ENCODE measurements at places on chromosomes 7 and 10.

GRCh38 chr10:120941501-120941900 is 90.3 kb downstream of the WDR11 start:
- no peak for DNase-seq

GRCh38 chr7:22390516-22390915 is 33.6 kb upstream of the RAPGEF5 start:
- no peak for DNase-seq

- no peak for DNase-seq
Observed at GRCh38 chr7:3973264-3973663, 672.2 kb downstream of the SDK1 start.

DNA sequence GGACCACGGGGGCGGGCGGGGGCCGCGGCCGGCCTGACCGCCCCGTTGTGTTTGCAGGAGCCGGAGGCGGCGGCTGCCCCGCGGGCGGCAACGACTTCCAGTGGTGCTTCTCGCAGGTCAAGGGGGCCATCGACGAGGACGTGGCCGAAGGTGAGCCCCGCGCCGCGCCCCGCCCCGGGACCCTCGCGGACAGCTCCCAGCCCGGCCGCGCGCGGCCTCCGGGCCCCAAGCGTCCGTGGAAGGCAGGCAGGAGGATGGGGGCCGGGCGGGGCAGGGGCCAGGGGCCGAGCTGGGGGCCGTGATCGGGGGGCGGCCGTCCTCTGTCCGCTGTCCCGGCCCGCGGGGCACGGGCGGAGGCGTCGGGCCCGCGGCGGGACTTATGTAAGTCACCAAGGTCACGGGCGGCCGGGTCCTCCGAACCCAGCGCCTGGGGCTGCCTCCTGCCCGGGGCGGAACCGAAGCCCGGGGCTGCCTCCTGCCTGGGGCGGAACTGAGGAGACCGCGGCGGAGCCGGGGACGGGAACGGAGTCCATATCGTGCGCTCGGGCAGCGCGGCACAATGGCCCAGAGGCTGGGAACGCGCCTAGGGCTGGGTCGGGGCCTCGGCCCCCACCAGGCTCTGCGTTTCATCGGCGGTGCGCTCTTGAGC is 497 bp downstream of the PPP2R2D start:
- DNase-seq: no peak

GRCh38 chr7:148567524-148567923 is 23.0 kb upstream of the C7orf33 start:
- DNase-seq: no peak

- DNase-seq: no peak
Observed at GRCh38 chr10:132704008-132704814, 81.7 kb downstream of the NKX6-2 start.

- DNase-seq: no peak
Observed at GRCh38 chr10:115379064-115379463, 285.9 kb downstream of the ATRNL1 start.

DNA sequence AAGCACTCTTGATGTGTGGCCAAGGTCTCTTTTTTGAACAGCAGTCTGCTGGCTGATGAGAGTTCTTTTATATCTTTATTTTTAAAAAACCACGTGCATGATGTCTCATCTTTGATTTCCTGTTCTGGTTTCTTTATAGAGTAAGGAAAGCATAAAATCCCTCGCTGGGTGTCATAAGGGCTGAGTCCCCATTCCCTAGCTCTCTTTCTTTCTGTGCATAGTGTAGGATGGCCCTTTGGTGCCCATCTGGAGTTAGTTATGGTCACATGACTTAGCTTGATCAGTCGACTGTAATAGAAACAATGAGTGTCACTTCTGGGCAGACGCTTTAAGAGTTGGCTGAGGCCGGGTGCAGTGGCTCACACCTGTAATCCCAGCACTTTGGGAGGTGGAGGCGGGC is 38.5 kb downstream of the GHRHR start:
- DNase-seq: no peak

DNA sequence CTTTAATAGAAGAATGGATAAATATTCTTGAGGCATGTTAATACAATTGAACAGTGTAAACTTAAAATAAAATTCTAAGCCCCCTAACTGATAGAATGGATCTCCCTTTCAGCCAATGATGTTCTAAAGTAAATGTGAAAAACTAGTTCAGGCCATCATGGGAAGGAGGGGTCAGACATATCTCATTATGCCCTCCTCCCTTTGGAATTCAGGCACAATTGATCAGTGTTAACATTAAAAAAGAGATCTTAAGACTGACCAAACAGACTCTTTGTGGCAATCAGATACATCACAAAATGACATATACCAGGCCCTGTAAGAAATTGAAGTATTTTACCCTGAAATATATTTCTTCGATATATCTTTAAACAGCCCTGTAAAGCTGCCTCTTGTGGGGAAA is 683.0 kb upstream of the LRRTM3 start:
- no peak for DNase-seq

- no peak for DNase-seq
Observed at GRCh38 chr10:71374481-71375233, 22.1 kb upstream of the CDH23 start.

- no peak for DNase-seq
Observed at GRCh38 chr10:114347791-114348190, 56.5 kb downstream of the AFAP1L2 start.

- DNase-seq: no peak
Observed at GRCh38 chr10:46305079-46305818, 18.5 kb downstream of the ANTXRL start.

DNA sequence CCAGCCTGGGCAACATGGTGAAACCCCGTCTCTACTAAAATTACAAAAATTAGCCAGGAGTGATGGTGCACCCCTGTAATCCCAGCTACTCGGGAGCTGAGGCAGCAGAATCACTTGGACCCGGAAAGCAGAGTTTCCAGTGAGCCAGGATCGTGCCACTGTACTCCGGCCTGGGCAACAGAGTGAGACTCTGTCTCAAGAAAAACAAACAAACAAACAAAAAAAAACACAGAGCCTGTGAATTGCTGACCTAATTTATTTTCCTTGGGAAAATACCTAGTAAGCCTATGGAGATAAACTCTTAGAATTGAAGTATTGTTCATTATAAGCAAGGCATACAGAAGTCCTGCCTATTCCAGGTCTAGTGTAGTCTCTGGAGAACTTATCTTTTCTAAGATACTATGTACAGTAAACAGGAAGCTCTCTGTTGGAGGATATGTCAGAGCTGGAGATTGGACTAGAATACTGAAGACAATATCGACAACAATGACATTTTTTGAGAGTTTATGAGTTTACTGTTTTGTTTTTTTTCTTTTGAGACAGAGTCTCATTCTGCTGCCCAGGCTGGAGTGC is 14.9 kb downstream of the GTF2I start:
- no peak for DNase-seq

GRCh38 chr7:106357675-106358074 is 72.9 kb upstream of the NAMPT start:
- no peak for DNase-seq

DNA sequence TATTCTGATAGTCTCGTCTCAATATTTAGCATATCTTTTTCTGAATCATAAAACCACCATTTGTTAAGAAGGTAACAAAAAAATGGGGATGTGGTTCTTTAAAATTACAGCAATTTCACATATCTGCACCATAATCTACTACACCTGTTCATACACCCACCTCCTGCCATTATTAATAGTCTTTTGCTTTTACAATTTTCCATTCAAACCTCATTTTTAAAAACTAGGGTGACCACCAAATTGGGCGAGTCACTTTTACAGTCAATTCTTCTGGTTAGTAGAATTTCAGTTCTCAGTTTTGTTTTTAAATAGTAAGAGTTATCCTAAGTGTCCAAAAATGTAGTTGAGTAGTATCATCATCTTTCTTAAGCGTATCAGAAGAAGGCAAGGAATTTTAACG is 48.4 kb upstream of the GSAP start:
- DNase-seq: no peak

DNA sequence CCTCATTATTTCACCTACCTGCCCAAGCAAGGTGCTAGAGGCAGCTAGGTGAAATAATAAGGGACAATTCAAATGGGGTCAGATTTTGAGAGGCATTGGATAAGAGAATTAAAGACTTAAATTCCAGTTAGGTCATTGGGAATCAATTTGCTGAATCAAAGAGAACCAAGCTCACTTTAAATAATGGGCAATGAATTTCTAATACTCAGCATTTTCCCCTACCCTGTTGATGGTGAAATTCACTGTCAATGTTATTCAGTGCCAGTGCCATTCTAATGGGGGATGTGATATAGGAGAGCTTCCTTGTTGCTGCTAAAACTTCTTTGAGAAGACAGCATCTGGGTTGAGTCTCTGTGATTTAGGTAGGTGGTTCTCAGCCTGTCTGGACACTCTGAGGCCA is 509.3 kb downstream of the PHTF2 start:
- no peak for DNase-seq

GRCh38 chr7:16975712-16976111 is 93.9 kb upstream of the AGR3 start:
- DNase-seq: no peak

DNA sequence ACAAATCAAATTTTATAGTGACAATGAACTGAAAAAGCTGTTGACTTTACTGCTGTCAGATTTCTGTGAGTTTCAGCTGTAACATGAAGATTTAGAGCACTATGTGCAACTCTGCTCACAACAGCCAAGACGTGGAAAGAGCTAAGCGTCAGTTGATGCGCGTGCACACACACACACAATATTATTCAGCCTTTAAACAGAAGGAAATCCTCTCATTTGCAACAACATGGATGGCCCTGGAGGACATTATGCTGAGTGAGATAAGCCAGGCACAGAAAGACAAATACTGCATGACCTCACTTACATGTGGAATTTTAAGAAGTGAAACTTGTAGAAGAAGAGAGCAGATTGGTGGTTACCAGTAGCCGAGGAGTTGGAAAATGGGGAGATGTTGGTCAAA is 82.8 kb upstream of the FRMD4A start:
- DNase-seq: no peak

DNA sequence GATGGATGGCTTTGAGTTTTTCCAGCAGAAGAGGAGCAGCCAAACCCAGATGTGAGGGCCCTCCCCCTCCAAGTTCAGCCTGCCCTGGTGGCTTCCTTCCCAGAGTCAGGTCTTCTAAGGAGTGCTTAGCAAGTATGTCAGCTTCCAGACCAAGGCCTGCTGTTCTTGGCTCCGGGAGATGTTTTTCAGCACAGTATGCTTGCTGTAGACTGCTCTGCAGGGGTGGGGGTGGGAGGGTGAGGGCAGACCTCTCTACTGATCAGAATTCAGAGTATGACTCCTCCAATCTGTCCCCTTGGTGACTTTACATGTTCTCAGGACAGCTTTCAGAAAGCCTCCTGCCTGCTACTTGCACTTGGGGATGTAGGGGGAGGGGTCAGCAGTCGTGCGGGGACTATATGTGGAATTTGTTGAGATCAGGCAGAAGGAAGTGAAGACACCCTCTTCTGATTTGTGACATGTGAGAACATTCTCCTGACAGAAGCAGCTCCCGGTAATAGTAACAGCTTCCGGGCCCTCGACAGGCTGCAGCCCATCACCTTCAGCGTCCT is 516.4 kb upstream of the ZMIZ1 start:
- no peak for DNase-seq

- DNase-seq: no peak
Observed at GRCh38 chr7:50556247-50556991, 8.8 kb downstream of the DDC start.

DNA sequence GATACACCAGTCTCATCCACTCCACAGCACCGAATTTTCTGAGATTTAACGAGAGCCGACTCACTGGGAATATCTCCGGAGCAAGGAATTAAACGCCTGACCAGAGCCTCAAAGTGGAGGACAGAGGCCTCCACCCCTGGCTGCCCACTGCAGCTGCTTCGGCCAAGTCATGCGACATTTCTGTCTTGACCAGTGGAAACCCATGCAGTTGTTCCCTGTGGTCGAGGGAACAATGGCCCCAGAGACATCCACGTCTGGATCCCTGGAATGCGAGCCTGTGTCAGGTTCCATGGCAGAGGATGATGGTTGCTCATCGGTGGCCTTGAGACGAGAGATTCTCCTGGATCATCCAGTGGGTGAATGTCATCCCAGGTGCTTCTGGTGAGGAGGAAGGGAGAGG is 65.7 kb upstream of the INSIG1 start:
- no peak for DNase-seq

DNA sequence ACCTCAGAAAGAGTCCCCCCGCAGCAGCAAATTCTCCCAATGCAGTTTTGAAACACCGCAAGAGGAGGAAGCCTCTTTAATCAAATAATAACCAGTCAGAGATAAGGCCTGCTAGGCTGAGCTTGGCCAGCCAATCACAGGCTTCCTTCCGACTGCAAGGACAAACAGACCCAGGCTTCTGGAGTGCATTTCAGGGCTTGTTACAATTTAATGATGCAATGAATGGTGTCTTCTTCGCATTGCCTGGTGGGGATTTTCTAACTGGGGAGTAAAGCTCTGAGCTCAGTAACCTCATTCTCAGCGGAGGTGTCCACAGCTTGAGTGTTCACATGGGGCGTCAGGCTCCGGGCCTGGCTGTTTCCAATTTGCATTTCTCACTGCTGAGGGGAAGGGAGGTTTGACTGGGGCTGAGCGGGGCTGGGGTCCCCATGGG is 31.8 kb upstream of the GPAM start:
- no peak for DNase-seq

DNA sequence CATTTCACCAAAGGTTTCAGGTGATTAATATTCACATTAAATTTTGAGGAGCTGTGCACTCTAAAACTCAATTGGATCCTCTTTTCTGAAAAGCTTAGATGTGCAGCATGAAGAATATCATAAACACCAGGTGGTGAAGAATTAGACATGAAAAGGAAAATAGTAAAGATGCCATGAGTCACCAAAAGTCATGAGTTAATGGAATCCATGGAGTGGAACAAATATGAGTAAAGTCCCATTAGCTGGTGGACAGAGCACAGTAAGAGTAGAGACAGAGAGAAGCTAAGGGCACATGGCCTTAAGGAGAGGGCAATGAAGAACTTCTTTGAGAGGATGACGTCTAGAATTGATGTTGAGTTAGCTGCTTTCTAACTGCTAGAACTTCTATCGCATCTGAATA is 271.6 kb downstream of the CSTF2T start:
- DNase-seq: no peak

- no peak for DNase-seq
Observed at GRCh38 chr7:155194382-155195140, 103.1 kb upstream of the INSIG1 start.

- no peak for DNase-seq
Observed at GRCh38 chr7:129574487-129574886, 37.0 kb upstream of the NRF1 start.

- no peak for DNase-seq
Observed at GRCh38 chr7:32036557-32036956, 33.6 kb downstream of the PDE1C start.

DNA sequence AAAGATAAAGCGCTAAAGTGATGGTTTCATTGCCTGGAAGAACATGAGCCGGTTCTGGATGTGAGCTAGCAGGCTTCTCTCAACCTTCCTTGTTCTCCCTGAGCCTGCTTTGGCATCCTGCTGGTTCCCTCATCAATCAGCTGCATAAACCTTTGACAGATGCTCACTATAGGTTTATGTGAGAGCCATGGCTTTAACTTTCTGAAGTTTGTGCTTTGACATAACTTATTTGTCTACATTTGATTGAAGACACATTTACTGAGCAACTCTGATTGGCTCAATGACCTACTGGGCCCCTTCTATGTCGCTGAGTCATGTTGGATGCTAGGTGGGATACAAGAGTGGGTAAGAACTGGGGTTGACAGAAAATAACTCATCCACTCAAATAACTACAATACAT is 192.0 kb downstream of the ADAM12 start:
- DNase-seq: no peak

GRCh38 chr10:118742032-118742431 is 12.7 kb downstream of the CACUL1 start:
- no peak for DNase-seq

All from cortex of kidney (tissue), 1 donor.